ENCODE measurements at places on chromosomes 5 and 9.

GRCh38 chr5:55222092-55222984, 4.8 kb downstream of the MCIDAS start:
- DNase-seq: no peak

- DNase-seq: no peak
Measured at GRCh38 chr5:107616213-107616612, 54.5 kb downstream of the EFNA5 start.

GRCh38 chr5:26833596-26833995, 204.8 kb downstream of the CDH9 start:
- no peak for DNase-seq

DNA sequence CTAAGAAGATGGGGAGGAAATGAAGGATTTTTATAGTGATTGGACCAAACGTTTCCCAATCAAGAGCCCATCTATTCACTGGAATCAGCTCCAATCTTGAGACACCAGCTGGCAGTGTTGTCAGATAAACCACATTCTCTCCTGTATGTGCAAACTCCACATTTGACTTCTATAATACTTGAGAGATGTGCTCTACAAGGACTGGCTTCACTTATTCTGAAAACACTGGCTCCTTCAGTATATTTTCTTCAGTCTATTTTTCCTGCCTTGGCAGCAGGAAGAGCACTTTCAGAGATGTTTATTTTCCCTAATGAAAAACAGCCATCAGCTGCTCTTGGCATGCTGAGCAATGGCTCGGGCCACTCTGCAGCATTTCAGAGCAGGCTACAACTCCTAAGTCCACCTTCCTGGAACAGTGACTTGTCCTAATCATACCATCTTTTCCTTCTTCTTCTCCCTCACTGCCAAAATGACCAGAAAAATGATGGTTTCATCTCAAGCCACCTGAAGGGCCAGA, 96.9 kb upstream of the FSTL4 start:
- DNase-seq: no peak

DNA sequence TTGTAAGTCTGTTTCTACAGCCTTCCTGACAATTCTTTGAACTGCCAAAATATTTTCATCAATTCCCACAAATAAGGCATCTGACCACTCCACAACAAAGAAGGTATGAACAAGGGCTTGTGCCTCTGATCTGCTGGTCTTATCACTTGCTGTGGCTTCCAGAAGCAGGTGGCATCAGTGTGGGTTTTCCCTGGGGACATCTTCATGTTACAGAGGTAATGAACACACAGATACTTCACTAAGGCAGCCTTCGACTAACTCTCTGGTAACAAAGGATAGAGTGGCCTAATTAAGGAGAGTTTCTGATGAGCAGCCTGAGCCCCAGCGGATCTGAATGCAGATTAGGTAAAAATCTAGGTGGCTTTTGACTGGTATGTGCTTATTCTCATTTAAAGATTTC, 15.2 kb upstream of the ERAP2 start:
- no peak for DNase-seq

DNA sequence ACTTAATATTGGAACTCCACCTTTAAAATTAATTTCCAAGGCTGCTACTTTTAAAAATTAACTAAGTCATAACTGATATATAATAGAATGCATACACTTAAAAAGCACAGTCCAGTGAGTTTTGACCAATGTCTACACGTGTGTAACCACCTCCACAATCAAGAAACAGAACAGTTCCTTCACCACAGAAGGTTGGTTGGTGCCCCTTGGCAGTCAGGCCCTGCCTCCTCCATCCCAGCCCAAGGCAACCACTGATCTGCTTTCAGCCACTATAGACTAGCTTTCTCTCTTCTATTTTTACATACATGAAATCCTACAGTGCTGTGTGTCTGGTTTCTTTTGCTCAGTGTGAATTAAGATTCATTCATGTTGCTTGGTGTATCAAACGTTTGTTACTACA, 215.2 kb downstream of the CRB2 start:
- DNase-seq: no peak

GRCh38 chr5:53434541-53434940, 45.9 kb upstream of the FST start:
- no peak for DNase-seq

GRCh38 chr5:142941245-142941644, 171.1 kb downstream of the ARHGAP26 start:
- DNase-seq: no peak

GRCh38 chr9:68446836-68447235, 90.4 kb downstream of the PGM5 start:
- DNase-seq: no peak

DNA sequence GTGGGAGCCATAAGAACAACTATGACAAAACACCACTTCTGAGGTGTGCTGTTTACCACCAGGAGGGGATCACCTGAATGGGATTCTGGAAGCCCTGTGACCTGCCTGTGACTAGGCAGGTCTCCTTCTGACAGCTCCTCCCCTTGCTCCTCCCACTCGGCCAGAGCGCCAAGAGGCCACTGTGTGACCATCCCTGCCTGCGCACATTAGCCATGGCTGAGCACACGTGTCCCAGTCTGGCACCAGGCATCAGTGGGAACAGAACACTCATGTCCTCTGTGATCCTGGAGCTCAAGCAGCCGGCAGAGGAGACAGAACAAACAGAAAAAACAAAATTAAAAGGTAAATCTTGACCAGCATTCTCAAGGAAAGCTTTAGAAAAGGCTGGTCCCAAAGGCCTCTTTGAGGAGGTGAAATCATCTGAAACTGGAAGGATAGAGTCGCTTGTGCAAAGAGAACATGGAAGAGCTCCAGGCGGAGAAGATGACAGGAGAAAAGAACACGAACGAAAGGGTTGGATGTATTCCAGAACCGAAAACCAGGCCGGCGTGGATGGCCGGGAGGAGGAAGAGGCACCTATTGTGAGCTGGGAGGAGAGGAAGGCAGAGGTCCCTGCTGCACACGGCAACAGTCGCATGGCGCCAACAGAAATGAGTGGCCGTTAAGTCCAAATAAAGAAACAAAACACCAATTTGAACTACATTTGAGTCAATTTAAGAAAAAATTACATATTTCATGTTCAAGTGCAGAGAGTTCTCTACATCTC, 5.1 kb downstream of the MED10 start:
- no peak for DNase-seq

- no peak for DNase-seq
Measured at GRCh38 chr5:41921166-41921565, 3.9 kb upstream of the FBXO4 start.

DNA sequence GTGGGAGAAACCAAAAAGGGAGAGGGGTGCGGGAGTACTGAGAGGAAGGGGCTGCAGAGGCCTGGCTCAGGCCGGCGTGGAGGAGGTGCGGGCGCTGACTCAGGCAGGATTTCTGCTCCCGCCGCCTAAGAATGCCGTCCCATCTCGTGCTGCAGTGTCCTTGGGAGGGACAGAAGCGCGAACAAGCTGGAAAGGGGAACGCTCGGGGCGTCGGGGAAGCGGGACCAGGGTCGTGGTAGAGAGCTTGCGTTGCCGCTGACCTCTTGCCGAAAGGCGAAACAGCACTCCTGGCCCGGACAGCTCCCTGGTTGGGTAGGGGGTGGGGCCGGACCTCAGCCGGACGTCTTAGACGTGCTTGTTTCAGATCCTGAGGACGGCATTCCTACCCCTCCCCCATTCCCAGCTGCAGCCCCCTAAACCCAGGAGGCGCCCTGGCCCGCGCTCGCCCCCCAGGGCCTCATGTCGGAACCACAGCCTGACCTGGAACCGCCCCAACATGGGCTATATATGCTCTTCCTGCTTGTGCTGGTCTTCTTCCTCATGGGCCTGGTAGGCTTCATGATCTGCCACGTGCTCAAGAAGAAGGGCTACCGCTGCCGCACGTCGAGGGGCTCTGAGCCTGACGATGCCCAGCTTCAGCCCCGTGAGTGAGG, 1.1 kb downstream of the RELL2 start:
- peak; percentile 46 for DNase-seq

DNA sequence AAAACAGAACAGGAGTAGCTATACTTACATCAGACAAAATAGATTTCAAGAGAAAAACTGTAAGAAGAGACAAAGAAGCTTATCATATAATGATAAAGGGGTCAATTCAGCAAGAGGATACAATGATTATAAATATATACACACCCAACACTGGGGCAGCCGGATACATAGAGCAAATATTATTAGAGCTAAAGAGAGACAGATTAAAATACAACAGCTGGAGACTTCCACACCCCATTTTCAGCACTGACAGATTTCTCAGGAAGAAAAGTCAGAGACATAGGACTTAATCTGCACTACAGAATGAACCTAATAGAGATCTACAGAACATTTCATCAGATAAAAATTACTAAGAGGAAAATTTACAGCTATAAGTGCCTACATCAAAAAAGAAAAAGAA, 35.7 kb downstream of the OXCT1 start:
- no peak for DNase-seq

DNA sequence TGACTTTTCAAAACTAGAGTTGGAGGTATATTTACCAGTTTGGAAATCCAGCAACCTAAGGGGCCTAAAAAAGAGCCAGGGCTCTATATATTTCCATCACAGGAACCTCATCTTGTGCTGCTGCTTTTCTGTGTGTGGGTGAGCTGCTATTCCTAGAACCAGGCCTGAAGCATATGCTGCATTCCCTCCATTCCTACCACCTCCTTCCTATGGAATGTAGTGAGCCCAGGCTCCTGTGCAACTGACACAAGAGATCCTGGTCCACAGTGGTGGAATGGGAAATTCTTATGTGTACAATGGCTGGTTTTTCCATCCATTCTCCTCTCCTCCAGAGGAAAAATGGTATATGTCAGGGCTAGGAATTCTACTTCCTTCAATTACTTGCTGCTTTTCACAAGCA, 39.1 kb downstream of the SPEF2 start:
- no peak for DNase-seq

DNA sequence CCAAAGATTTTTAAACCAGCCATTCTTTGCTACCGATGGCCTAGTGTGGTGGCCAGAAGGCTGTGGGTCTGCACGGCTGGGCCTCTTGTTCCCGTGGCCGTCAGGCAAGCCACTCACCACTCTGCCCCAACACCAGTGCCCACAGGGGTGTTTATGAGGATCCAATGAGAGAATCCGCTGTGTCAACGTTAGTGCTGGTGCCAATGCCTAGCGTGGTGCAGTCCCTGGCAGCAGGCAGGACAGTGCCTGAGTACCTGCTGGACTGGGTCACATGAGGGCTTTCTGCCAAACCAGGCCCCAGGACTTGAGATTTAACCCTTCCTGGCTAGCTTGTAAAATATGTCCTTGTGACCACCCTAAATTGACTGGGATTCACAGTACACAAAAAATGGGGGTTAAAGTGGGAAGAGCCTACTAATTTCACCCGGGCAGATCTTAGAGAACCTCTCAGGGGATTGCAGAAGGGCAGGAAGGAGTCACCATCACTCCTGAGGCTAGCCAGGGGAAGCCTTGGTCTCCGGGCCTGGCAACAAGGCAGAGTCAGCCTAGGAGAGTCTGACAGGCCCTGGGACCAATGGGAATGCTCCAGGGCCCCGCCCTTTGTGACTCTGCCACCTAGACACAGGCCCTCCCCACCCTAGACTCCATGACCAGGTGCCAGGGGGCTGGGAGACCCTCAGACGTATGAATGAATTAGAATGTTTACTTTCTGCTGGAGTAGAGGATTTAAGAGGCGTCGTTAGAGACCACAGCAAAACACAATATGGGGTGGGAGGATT, 63.2 kb upstream of the FSTL4 start:
- no peak for DNase-seq

DNA sequence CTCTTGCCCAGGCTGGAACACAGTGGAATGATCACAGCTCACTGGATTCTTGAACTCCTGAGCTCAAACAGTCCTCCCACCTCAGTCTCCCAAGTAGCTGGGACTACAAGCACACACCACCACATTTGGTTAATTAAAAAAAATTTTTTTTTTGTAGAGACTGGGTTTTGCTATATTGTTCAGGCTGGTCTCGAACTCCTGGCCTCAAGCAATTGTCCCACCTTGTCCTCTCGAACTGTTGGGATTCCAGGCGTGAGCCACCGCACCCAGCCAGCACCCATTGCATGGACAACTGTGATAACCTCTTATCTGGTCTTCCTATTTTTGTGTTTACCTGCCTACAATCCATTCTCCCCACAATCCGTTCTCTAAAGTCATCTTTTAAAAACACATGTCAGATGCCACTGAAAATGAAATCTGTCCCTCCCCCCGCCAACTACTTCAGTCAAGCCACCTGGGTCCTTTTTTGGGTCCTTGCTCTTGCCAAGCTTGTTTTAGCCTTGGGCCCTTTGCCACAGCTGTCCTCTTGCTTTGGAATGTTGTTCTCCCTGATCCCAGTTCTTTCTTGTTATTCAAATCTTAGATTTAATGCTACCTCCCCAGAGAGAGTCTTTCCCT, 250.5 kb downstream of the PIK3R1 start:
- no peak for DNase-seq

DNA sequence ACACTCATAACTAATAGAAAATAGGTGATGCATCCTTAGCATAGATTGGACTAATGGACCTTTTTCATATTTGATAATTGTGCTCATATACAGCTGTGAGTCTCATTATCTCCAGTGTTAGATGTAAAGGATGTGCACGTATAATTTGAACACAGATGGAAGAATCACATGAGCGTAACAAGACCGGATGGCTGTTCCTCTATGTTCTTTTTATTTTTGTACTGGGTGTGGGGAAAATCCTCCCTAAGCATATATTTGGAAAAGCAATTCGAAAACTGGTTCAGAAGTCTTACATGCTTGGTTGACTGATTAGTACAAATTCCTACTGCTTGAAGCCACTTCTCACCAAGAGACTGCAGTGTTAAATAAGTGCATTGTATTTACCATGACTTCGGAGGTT, 230.2 kb downstream of the AOPEP start:
- DNase-seq: no peak

- DNase-seq: no peak
Measured at GRCh38 chr5:176559683-176560082, 10.5 kb downstream of the CDHR2 start.

GRCh38 chr9:99172124-99173091, 49.3 kb downstream of the ALG2 start:
- DNase-seq: no peak

DNA sequence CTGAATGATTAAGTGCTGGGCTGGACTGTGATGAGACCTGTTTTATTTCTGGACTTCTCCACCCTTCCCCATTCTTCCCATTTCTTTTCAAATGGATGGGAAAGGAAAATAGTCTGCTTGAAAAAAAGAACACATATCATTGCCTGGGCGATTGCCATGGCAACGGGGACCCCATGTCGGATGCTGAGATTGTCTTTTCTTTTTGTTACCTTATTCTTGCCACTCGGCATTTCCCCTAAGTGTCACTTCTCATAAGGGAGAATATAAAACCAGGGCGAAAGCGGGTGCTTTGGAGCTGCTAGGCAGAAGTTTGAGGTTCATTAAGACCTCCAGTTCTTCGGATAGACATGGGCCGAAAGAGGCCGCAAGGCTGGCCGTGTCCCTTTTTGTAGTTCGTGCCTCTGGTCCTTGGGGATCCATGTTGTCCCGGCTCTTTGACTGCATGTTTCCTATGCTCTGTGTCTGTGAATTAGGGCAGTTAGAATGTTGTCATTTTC, 763 bp downstream of the FGD3 start:
- DNase-seq: no peak

DNA sequence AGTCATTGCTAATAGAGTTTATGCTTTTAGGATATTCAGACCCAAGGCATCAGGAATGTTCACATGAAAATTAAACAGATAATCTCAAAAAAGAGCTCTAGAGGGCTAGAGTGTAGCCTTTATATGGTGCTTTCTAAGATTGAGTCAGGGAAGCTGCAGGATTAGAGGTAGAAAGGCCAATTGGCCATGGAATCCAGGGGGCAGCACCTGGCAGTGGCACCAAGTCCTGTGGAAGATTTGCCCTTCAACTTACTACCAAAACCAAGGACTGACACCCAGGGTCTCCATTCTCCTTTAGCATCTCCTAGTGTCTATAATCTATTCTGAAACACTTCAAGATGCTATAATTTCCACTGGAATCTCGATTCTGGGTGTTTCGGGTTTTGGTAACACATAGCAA, 112.4 kb downstream of the ACER2 start:
- DNase-seq: no peak

Data from brain microvascular endothelial cell (primary cell).